Amygdala (tissue), 56 donors: ENCODE measurements at places on chromosomes 12 and 14.

- DNase-seq: no peak
These were observed 559 bp upstream of the RFC5 start for GRCh38 chr12:118015944-118016343.

GRCh38 chr12:76551482-76551888 is 8.1 kb downstream of the OSBPL8 start:
- no peak for DNase-seq

- DNase-seq: no peak
These were observed 24.8 kb downstream of the KCNA1 start for GRCh38 chr12:4934407-4935035.

DNA sequence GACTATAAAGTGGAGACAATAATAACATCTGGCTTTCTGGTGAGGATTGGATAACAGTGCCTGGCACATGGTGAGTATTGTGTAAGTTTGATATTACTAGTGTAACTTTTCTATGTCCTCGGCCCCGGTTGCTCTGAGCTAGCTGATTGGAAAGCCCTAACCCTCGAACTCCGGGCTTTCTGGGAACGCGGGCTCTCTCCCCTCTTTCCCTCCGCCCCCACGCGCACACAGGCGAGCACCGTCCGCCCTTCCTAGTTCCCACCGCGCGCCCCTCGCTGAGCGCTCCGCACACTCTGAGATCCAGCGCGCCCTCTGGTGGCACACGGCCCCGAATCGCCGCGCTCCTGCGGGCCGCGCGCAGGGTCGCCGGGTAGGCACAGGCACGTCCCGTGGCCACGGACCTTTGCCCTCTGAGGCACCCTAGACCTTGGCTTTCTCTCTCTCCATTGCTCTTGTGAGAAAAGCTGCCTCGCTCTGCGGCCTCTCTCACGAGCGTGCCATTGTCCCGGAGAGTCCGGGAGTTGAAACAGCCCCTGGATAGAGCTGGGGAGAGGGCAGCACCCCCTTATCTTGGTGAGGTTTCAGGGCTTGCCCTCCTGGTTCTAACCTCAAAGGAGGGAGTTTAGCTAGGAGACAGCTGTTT is 23.2 kb upstream of the ESRRB start:
- no peak for DNase-seq

DNA sequence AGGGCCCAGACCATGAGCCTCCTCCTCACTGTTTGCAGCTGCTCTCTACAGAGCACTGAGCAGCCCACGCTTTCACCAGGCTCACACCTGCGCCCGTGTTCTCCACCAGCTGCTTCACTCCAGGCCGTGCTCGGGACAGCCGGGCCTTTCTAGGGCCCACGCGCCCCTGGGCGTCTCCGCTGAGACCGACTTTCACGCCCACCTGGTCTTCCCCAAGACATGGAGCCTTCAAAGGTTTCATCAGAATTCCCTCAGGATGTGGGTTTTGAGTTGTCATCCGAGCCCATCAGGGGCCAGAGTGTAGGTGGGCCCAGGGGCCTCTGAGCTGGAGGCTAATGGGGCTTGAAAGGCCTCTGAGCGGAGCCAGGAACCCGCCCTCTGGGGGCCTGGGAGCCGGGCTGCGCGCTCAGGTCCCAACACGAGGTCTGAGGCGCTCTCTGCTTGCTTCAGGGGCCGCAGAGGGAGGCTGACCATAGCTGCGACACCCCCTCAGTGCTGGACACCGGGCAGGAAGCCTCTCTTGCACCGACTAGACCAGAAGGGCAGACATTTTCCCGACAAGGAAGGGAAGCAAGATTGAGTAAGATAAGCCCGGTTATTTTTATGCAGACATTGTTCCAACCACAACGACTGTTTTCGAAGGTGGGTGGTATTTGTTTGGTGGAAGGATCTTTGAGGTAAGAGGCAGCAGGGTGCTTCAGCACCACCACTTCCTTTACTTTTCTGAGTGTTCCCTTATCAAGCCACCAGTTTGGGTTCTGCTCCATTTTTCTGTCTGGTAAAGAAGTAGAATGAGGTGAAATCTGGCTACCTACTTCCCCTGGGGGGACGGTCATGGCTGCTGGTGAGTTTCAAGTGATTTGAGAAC is 125.0 kb upstream of the FUT8 start:
- DNase-seq: no peak

DNA sequence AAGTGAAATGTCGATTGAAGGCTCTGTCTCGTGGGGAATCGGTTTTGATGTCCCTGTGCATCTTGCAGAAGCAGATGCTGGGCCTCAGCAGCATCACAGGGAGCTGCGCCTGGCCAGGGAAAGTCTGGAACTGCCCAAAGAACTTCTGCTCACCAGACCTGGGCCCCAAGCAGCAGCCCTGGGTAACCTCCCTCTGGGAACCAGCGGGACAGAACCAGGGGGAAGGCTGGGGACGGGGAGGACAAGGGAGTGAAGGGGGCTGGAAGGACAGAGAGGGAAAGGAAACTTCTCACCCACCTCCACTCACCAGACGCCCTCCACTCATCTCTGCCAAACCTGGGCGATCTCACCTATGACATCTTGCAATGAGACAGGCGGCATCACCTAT is 26.8 kb upstream of the C14orf180 start:
- no peak for DNase-seq

- no peak for DNase-seq
These were observed 4.3 kb downstream of the KRR1 start for GRCh38 chr12:75507086-75507485.

DNA sequence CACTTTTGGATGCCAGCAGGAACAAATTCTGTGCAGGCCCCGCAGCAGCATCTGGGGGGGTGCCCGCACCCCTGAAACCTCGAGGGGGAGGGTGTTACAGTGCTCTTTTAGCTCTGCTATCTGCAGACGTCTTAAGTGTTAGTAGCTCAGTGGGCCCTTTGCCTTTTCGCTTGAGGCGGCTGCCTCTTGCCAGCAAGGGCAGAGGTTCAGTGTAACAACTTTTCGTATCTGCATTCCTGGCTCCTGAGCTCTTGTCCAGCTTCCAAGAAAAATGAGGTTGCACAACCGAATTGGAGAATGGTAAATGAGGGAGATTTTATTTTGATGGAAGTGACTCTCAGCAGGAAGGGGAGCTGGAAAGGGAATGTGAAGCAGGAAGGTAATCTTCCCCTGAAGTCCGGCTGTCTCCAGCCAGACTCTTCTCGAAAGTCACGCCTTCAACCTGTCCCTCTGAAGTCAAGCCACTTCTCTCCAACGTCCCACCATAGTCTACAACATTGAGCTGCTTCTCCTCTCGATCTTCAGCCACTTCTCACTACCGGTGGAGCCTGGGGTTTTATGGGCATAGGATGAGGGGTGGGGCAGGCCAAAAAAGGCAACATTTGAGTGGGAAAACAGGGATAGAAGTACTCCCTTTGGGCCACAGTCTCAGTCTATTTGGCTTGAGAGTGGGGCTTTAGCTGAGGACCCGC is 17.8 kb downstream of the TAS2R50 start:
- DNase-seq: no peak

DNA sequence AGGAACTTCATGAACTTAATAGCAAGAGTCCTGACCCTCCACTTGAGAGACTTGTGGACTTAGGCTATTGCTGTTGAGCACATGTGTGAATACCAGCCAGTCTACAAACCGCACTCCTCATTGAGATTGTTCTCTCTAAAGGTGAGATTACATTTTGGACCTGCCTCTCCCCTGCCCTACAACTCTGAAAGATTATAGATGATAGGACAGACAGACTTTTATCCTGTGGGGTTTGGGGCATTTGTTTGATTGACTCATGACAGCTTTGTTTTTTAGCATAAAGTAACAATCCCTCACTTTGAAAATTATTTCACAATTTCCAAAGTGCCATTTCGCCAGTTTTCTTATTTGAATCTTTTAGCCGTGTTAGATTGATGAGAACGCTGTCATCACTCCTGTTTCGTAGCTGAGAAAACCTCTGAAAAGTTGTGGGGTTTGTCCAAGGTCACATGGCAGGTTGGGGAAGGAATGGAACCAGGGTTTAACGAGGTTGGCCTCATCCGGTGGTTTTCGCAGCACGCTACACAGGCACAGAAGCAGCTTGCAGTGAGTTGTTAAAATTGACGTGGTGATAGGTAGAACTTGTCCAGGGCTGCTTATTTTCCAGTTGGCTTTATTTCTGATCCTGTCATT is 836 bp downstream of the EVL start:
- no peak for DNase-seq

- no peak for DNase-seq
These were observed 50.3 kb downstream of the DAD1 start for GRCh38 chr14:22538671-22539228.

DNA sequence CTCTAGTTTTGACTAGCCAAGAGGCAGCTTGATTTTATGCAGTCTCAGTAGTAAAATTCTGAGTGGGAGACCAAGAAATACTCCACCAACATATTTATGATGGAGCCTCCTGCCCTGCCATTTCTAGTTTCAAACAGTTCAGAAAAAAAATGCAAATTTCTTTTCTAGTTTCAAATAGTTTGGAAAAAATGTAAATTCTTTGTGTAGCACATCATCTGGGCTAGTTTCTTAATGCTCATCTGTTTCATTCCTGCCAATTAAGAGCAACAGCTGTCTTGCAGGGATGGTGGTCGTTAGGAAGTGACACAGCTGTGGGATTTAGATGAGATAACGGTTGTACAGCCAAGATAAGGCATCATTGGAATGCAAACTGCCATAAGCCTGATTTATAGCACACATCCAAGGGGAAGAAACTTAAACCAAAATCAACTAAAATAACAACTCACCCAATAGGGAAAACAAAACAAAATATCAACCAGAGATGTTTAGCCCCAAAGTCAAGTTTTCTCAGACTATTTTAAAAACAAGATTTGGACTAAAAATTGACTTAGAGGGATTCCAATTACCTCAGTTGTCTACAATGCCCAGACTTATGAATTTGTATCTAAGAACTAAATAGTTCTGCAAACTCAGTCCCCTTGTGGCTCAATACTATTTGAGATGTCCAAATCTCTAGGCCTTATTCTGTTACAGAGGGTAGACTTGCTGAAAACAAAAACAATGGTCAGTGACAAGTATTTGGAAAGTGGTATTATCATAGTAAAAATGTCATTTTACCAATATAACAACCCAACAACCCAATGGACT is 291.3 kb upstream of the ATP2B1 start:
- no peak for DNase-seq

- no peak for DNase-seq
These were observed 26.5 kb upstream of the POC1B start for GRCh38 chr12:89552376-89552775.

DNA sequence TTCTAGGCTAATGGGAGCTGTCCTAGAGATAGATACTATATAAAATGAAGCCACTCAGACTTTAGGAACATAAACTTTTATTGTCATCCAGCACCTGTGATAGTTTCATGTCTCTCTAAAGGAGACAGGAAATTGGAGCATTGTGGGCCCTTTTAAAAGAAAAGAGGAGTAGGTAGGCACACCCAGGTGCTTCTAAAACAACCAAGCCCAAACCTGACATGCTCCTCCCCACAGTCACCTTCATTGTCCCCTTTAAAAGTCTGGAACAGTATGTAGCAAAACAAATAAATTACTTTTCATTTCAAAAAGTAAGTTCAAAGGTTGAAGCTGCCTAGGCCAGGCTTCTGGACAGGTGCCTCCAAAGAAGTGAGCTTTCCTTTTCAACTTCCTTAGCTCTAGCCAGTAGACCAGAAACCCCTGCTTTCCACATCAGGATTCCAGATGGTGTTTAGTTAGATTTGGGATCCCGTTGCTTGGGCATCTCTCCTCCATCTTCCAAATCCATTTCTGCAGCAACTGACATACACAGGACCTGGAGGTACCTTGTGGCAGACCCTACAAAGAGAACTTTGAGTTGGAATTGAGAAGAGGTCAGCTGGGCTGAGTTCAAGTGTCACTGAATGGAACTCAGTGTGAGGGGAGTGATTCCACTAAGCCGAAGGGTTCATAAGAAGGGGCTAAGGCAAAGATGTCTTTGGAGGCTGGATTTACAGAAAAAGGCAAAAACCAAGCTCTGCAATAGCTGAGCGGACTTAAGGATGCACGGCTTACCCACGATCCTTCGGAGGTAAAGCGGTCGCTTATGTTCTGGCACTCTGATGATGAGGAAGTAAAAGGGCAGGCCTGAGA is 6.9 kb downstream of the OXA1L start:
- no peak for DNase-seq

GRCh38 chr14:81453166-81453766 is 53.1 kb upstream of the STON2 start:
- DNase-seq: no peak

DNA sequence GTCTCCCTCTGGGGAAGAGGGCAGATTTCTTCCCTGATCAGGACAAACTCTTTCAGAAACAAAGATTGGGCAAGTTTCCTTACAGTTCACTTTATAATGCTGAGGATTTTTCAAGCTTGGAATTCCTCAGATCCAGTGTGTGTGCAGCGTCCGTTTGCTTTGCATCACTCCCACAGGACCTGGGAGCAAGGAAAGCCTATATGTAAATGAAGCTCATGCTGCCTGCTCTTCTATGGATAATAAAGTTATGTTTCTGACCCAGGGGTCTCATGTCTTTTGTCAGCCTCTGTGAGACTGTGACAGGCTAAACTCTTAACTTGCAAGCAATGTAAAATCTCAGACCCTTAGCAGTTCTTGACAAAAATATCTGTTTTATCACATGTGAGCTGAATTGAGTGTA is 41.6 kb downstream of the TRHDE start:
- no peak for DNase-seq

- DNase-seq: no peak
These were observed 41.6 kb downstream of the USP15 start for GRCh38 chr12:62301799-62302133.

DNA sequence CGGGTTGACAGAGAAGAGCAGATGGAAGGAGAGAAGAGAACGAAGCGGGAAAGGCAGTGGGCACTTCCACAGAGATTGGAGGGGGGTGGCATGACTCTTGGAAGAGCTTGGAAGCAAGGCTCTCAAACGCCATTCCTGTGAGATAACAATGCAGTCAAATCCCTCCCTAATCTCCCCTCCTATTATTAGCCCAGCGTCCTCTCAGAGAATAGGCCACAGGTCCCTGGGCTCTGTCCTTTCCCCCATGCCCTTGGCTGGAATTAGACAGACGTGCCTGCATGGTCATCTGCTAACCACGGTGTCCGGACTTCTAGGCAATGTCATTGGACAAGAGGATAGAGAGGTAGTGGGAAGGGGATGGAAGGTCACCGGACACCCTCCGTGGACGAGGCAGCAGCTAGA is 8.0 kb upstream of the MYH7 start:
- DNase-seq: no peak

- no peak for DNase-seq
These were observed 74.6 kb upstream of the MYF6 start for GRCh38 chr12:80632835-80633234.

GRCh38 chr12:99852666-99853065 is 132.1 kb downstream of the ANKS1B start:
- DNase-seq: no peak

DNA sequence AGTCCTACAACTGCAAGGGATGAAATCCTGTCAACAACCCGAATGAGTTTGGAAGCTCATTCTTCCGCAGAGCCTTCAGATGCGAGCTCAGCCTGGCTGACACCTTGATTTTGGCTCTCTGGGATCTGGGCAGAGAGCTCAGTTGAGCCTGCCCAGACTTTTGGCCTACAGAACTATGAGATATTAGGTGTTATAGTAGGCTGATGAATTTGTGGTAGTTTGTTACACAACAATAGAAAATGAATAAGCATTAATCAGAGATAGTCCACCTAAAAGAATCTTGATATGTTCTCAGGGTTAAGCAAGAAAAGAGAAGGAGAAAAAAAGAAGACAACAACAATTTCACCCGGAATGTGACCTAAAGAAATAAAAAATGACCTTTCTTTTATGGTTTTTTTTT is 30.4 kb upstream of the GZMB start:
- no peak for DNase-seq

- DNase-seq: no peak
These were observed 72.8 kb downstream of the SEC23A start for GRCh38 chr14:39030209-39030608.

- no peak for DNase-seq
These were observed 93.4 kb upstream of the CPM start for GRCh38 chr12:69026336-69026735.

- no peak for DNase-seq
These were observed 37.3 kb downstream of the VDR start for GRCh38 chr12:47867495-47867941.
